Epithelial cell of proximal tubule (primary cell): ENCODE measurements at places on chromosomes 13 and 19.

DNA sequence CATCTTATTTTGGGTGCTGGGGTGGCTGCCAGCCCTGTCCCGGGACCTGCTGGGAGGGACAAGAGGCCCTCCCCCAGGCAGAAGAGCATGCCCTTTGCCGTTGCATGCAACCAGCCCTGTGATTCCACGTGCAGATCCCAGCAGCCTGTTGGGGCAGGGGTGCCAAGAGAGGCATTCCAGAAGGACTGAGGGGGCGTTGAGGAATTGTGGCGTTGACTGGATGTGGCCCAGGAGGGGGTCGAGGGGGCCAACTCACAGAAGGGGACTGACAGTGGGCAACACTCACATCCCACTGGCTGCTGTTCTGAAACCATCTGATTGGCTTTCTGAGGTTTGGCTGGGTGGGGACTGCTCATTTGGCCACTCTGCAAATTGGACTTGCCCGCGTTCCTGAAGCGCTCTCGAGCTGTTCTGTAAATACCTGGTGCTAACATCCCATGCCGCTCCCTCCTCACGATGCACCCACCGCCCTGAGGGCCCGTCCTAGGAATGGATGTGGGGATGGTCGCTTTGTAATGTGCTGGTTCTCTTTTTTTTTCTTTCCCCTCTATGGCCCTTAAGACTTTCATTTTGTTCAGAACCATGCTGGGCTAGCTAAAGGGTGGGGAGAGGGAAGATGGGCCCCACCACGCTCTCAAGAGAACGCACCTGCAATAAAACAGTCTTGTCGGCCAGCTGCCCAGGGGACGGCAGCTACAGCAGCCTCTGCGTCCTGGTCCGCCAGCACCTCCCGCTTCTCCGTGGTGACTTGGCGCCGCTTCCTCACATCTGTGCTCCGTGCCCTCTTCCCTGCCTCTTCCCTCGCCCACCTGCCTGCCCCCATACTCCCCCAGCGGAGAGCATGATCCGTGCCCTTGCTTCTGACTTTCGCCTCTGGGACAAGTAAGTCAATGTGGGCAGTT, 8.6 kb downstream of the CALM3 start:
- DNase-seq = no peak

- DNase-seq = no peak
Observed at GRCh38 chr19:17001603-17002183, 24.9 kb downstream of the CPAMD8 start.

GRCh38 chr13:93769607-93770006, 543.0 kb downstream of the GPC6 start:
- DNase-seq = no peak

GRCh38 chr19:2315818-2316353, 7.9 kb upstream of the LINGO3 start:
- no peak for DNase-seq

GRCh38 chr13:26872525-26873385, 112.2 kb upstream of the GPR12 start:
- DNase-seq = no peak

DNA sequence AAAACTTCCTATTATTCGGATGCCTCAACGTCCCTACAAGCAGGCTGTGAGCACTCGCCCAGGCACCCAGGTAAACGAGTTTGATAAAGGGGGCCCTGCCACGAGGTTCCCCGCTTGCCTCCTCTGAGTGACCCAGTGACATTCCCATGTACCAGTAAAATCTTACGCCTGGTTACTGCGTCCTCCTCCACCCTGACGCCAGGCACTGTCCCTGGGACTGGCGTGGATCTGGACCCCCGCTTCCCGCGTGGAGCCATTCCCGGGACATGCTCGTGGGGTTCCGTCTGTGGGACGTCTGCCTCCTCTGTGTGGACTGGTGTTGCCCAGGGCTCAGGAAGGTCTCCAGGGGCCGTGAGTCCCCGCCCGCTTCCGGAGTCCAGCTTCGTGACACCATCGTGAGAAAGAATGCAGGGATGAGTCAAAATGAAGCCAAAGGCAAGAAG, 407 bp upstream of the ZNF550 start:
- no peak for DNase-seq

DNA sequence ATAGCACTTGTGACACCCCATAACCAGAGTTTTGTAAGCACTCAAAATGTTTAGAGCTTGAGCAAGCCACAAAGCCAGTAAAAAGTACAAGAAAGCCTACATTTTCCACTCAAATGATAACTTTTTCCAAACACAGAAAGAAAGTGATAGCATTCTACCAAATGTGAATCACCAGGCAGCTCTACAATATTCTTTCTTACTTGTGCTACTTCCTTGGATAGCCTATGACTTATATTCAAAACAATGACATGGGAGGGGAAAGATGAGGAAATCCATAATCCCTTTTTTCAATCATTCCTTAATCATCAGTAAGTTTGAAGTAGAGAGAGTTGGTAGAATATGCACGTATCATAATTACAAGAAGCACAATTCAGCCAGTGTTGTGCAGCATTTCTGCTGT, 650.8 kb upstream of the PCDH9 start:
- DNase-seq = no peak

- no peak for DNase-seq
Observed at GRCh38 chr13:99206226-99206625, 5.6 kb downstream of the UBAC2 start.

DNA sequence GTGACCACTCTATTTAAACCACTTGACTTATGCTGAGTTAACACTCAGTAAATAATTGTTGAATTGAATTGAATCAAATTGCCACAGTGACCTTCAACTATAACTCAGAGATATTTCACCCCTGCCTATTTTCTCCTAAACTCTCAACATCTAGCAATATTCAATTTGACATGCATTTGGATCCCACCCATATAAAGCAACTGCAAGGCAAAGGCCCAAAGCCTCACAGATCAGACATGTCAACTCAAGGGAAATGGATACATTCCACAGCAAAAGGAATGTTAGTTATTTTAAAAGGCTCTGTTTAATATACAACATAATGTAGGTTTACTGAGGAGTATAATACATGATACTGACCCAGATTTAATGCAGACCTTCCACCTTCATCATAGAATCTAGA, 107.4 kb downstream of the KCTD12 start:
- DNase-seq = no peak
